GM12864 (cell line): ENCODE measurements at places on chromosomes 1 and 21.

- DNase-seq: no peak
Observed at GRCh38 chr21:17688912-17689874, 76.5 kb upstream of the BTG3 start.

DNA sequence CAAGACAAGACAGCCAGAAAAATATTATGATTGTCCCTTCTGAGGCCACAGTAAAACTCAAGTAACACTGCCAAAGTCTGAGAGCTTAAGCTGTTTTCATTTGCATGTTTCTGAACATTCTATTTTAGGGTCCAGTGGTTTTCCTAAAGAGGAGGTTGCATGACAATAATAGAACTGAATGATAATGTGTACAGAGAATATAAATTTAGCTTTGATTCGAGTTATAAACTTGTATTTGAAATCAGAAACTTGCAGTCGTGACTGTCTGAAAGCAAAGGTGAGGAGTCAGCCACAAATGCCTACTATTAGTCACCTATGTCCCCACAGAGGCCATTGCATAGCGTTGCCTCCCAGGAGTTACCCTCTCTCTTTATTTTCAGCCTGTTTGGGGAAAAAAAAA lies 363.1 kb upstream of the ADGRL2 start:
- DNase-seq: no peak

- DNase-seq: no peak
Observed at GRCh38 chr1:154813846-154814505, 56.1 kb downstream of the KCNN3 start.

DNA sequence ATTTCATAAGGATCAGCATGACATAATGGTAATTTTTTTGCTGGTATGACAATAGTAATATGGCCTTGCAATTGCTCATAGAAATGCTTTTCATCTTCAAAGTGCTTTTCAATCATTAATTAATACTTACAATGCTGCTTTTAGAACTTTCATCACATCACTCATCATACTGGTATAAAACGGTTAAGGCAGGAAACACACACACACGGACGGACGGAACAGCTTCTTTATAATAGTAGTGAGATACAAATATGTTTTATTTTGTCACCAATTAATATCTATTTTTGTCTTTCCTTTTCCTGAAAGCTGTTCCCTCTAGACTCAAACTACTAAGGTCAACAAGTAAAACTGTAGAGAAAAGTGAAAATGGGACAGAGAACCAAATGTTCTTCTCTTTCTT lies 353.9 kb upstream of the PKN2 start:
- no peak for DNase-seq

GRCh38 chr21:35521852-35522505 lies 472.9 kb upstream of the RUNX1 start:
- no peak for DNase-seq

GRCh38 chr21:45511661-45512431 lies 30.4 kb downstream of the SLC19A1 start:
- no peak for DNase-seq

DNA sequence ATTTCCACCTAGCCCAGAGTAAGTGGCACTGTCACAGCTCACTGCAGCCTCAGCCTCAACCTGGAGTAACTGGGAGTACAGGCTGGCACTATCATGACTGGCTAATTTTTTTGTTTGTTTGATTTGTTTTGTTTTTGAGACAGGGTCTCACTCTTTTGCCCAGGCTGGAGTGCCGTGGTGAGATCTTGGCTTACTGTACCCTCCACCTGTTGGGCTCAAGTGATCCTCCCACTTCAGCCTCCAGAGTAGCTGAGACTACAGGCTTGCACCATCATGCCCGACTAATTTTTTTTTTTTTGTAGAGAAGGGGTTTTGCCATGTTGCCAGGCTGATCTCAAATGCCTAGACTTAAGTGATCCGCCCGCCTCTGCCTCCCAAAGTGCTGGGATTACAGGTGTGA lies 2.5 kb downstream of the UCK2 start:
- no peak for DNase-seq

- no peak for DNase-seq
Observed at GRCh38 chr1:165600793-165601192, 30.2 kb upstream of the MGST3 start.

GRCh38 chr1:223083831-223084230 lies 59.2 kb downstream of the TLR5 start:
- no peak for DNase-seq

- DNase-seq: no peak
Observed at GRCh38 chr21:32364387-32364786, 28.4 kb downstream of the URB1 start.

DNA sequence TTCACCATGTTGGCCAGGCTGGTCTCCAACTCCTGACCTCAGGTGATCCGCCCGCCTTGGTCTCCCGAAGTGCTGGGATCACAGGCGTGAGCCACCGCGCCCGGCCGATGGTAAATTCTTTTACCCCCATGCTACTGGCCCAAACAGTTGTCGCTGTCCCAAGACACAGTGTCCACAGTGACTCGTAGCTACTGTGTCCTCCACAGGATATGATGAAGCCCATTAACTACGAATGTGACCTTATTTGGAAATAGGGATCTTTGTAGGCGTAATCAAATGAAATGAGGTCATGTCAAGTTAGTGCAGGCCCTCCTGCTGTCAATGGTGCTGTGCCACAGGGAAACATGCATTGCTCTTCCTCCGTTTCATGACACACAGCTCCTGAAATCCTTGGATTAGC lies 8.5 kb downstream of the FNDC10 start:
- DNase-seq: no peak

DNA sequence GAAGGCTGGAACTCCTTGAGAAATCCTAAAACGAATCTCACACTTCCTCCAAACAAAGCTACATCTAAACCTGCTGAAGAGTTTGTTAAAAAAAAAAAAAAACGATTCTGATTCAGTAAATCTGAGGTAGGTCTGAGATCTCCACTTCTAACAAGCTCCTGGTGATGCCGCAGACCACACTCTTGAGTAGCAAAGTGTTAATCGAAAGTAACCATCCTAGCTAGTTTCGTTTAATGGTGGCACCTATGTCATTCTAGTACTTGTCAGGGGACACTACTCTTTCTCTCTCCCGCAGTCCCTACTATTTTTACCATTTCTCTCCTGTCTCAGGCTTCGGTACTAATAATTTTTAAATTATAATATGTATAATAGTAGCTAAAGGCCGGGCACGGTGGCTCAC lies 2.1 kb downstream of the CLCC1 start:
- DNase-seq: peak; percentile 69

DNA sequence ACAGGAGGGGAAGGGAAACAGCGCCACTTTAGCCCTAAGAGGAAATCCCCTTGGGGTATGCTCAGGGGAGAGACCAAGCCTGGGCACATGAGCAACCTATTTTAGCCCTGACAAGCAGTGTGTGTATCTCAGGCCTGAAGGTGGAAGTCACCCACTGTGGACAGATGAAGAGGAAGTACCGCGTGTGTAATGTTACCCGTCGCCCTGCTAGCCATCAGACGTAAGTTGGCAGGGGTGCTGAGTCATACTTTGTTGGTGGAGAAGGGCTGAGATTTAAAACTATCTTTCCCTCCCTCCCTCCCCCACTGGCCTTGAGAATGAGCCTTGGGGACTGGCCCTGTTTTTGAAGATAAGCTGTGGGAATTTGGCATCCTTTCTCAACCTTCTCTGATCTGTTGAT lies 11.2 kb downstream of the AGO1 start:
- peak; percentile 42 for DNase-seq

DNA sequence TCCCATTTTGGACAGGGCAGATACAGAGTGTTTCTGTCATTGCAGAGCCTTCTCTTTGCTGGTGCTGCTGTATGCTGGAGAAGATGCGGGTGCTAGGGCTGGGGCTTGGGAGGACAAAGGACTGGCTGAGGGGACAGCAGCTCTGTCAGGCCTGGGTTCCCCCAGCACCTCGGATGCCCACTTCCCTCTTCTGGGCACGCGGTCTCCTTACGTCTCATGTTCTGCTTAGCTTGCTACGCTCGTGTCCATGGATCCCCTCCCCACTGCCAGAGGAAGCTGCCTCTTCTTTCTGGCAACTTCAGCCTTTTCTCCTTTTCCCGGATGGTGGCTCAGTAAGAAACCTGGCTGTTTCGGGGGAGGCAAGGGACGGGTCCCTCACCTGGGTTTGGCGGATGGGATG lies 75.7 kb downstream of the ARHGEF10L start:
- no peak for DNase-seq
